ENCODE measurements at places on chromosomes 4 and X. TPM values are rescaled to one million over a fixed set of nuclear protein-coding genes. Genes with fewer than 3 reads are reported as not detected.

Gene SPIN3
- total RNA-seq = 12.8 TPM

Gene GLOD5
- total RNA-seq = not detected

Gene MAGED4
- total RNA-seq = 2.7 TPM

Gene XK
- 2.0 TPM for total RNA-seq

Gene MCF2
- 0.25 TPM for total RNA-seq

Gene SSX4
- not detected for total RNA-seq

Gene CENPI
- total RNA-seq = 1.2 TPM

Gene MMRN1
- 96.3 TPM for total RNA-seq

Gene MAGIX
- 2.2 TPM for total RNA-seq

Data from vagina (tissue), 2 donors.